ENCODE measurements at places on chromosomes 6 and 20.

GRCh38 chr6:15403094-15403755 lies 157.4 kb downstream of the JARID2 start:
- no peak for DNase-seq
- H3K36me3 ChIP-seq = no peaks in the 10 kb centered on the region
- H3K27ac ChIP-seq = no peak overlapping the region

- H3K4me3 ChIP-seq = no peak overlapping the region
- H3K27ac ChIP-seq = no peak overlapping the region
- no peaks in the 10 kb centered on the region for H3K27me3 ChIP-seq
- H3K4me1 ChIP-seq = no peaks in the 10 kb centered on the region
- no peaks in the 10 kb centered on the region for H3K36me3 ChIP-seq
- DNase-seq = no peak
These were observed 5.7 kb downstream of the CDC40 start for GRCh38 chr6:110185879-110186278.

GRCh38 chr20:3819411-3820047 lies 818 bp upstream of the AP5S1 start:
- peaks cover 27% of the 10 kb centered on the region for H3K36me3 ChIP-seq
- H3K4me3 ChIP-seq = peak overlapping the region; percentile 60
- no peaks in the 10 kb centered on the region for H3K27me3 ChIP-seq
- peaks cover 12% of the 10 kb centered on the region for H3K4me1 ChIP-seq

GRCh38 chr20:46939031-46939965 lies 44.7 kb downstream of the EYA2 start:
- H3K4me1 ChIP-seq = no peaks in the 10 kb centered on the region
- H3K27me3 ChIP-seq = no peaks in the 10 kb centered on the region
- no peaks in the 10 kb centered on the region for H3K36me3 ChIP-seq
- DNase-seq = no peak

DNA sequence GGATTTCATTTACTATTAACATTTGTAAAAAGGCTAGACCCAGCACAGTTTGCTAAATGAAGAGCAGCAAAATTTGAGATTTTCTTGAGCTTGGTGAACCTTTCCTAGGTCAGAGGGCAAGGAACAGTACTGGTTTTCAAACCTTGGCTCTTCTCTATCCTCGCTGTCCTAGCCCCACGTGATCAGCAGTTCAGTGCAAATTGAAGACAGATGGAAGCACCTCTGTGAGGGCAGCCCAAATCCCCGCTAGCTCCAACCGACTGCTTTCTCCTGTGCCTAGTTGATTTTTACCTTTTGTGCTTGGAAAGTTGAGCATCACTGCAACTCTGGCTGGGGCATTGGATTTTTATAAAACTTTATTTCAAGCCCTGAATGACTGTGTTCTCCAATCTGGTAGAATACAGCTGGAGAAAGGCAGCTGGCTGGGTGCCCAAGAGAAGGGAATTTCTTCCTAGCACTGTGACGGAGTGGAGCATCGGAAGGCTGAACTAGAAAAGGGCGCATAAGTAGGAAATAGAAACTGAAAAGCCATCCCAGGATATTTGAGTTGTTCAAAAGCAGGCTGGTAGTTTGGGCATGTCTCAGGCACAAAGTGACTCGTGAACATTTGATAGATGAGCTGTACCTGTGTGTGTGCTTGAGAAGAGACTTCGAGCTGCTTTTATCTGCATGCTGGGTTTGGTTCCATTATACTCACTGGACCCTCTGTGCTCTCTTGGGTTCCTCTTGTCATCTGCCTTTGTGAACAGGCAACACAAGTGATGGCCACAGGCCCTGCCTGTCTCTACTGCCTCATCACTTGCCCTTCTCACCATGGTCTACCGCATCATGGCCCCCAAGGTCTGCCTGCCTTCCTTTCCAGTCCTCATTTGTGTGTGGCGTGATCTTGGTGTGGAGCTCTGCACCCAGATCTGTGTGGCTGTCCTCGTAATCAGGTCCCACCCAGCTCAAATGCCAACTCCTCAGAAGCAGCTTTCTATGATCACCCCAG lies 2.3 kb downstream of the RNF114 start:
- H3K4me1 ChIP-seq = peaks cover 19% of the 10 kb centered on the region
- H3K27ac ChIP-seq = peak overlapping the region; percentile 99
- H3K27me3 ChIP-seq = no peaks in the 10 kb centered on the region

- no peak overlapping the region for H3K4me3 ChIP-seq
- H3K27me3 ChIP-seq = no peaks in the 10 kb centered on the region
- H3K27ac ChIP-seq = no peak overlapping the region
- H3K4me1 ChIP-seq = no peaks in the 10 kb centered on the region
These were observed 760.7 kb downstream of the GRIK2 start for GRCh38 chr6:102154176-102154575.

GRCh38 chr20:50582591-50583234 lies 72.5 kb downstream of the PTPN1 start:
- no peak overlapping the region for H3K4me3 ChIP-seq
- DNase-seq = peak; percentile 81
- H3K36me3 ChIP-seq = peaks cover 3% of the 10 kb centered on the region
- H3K27me3 ChIP-seq = no peaks in the 10 kb centered on the region
- H3K27ac ChIP-seq = peak overlapping the region; percentile 56

- H3K27ac ChIP-seq = no peak overlapping the region
- DNase-seq = no peak
- no peaks in the 10 kb centered on the region for H3K36me3 ChIP-seq
- H3K4me1 ChIP-seq = no peaks in the 10 kb centered on the region
- no peaks in the 10 kb centered on the region for H3K27me3 ChIP-seq
These were observed 284.4 kb upstream of the RNF24 start for GRCh38 chr20:4299773-4300172.

GRCh38 chr6:157246771-157247484 lies 76.4 kb downstream of the TMEM242 start:
- no peaks in the 10 kb centered on the region for H3K27me3 ChIP-seq
- DNase-seq = peak; percentile 28
- no peaks in the 10 kb centered on the region for H3K36me3 ChIP-seq
- no peak overlapping the region for H3K27ac ChIP-seq
- no peak overlapping the region for H3K4me3 ChIP-seq
- H3K4me1 ChIP-seq = no peaks in the 10 kb centered on the region

DNA sequence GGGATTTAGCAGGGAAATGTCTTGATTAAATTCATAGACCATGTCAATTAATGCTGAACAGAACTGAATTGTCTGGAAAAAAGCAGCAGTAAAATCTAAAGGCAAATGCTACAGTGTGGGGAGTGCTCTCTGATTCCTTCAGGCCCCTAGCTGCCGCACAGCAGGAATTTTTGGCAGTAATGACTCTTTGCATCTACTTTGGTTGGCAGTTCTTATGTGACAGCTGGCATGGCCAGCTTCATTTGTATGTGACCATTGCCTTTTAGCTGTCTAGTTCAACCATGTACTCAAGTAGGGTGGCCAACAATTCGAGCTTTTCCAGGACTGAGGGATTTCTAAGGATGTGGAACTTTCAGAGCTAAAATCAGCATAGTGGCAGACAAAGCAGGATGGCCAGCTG lies 499.1 kb upstream of the MAN1A1 start:
- H3K4me3 ChIP-seq = no peak overlapping the region
- H3K36me3 ChIP-seq = no peaks in the 10 kb centered on the region
- no peaks in the 10 kb centered on the region for H3K27me3 ChIP-seq
- H3K4me1 ChIP-seq = no peaks in the 10 kb centered on the region

GRCh38 chr6:13034316-13034715 lies 294.0 kb downstream of the TBC1D7 start:
- no peak overlapping the region for H3K27ac ChIP-seq
- H3K4me1 ChIP-seq = no peaks in the 10 kb centered on the region
- H3K27me3 ChIP-seq = no peaks in the 10 kb centered on the region
- no peaks in the 10 kb centered on the region for H3K36me3 ChIP-seq
- no peak for DNase-seq
- H3K4me3 ChIP-seq = no peak overlapping the region

DNA sequence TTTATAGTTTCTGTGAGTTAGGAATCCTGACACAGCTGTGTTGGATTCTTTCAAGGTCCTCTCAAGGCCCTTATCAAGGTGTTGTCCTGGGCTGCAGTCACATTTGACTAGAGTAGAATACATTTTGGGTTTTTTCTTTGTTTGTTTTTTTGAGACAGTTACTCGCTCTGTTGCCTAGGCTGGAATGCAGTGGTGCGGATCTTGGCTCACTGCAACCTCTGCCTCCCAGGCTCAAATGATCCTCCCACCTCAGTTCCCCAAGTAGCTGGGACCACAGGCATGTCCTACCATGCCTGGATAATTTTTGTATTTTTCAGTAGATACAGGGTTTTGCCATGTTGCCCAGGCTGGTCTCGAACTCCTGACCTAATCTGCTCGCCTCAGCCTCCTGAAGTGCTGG lies 15.7 kb downstream of the NFYA start:
- H3K27ac ChIP-seq = no peak overlapping the region
- H3K27me3 ChIP-seq = no peaks in the 10 kb centered on the region

GRCh38 chr20:59584278-59584925 lies 19.9 kb upstream of the PHACTR3 start:
- no peak overlapping the region for H3K4me3 ChIP-seq
- no peaks in the 10 kb centered on the region for H3K4me1 ChIP-seq
- H3K36me3 ChIP-seq = no peaks in the 10 kb centered on the region
- H3K27ac ChIP-seq = no peak overlapping the region

- no peak overlapping the region for H3K4me3 ChIP-seq
- DNase-seq = no peak
These were observed 667.8 kb upstream of the ID4 start for GRCh38 chr6:19169366-19169765.

DNA sequence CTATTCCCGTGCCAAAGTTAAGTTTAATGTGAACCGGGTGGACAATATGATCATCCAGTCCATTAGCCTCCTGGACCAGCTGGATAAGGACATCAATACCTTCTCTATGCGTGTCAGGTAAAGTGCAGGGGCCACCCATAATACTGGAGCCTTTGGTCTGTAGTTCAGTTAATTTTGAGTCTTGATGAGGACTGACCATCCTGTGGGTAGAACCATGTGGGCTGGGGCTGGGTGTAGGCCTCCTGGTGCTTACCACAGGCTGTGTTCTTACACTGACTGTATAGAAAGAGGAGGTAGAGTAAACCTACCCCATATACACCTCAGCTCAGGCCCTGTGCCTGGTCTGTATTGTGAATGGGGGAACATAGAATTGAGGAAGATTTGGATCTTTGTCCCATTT lies 2.4 kb downstream of the NOP56 start:
- peaks cover 26% of the 10 kb centered on the region for H3K4me1 ChIP-seq
- no peak for DNase-seq
- H3K36me3 ChIP-seq = no peaks in the 10 kb centered on the region
- H3K27ac ChIP-seq = no peak overlapping the region

- no peaks in the 10 kb centered on the region for H3K36me3 ChIP-seq
- H3K27me3 ChIP-seq = no peaks in the 10 kb centered on the region
- no peaks in the 10 kb centered on the region for H3K4me1 ChIP-seq
- H3K27ac ChIP-seq = no peak overlapping the region
- no peak for DNase-seq
These were observed 106.6 kb downstream of the TAF4 start for GRCh38 chr20:61958773-61959700.

DNA sequence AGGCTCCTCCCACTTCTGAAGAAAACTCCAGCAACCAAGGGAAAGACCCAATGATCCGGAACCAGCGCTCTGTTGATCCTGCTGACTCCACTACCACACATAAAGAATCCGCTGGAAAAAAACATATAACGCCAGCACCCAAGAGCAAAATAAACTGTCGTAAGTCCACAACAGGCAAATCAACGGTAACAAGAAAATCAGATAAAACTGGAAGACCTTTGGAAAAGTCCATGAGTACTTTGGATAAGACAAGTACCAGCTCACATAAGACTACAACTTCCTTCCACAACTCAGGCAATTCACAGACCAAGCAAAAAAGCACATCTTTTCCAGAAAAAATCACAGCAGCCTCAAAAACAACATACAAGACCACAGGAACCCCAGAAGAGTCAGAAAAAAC lies 8.0 kb downstream of the MUCL3 start:
- no peak overlapping the region for H3K27ac ChIP-seq
- H3K4me3 ChIP-seq = no peak overlapping the region
- no peaks in the 10 kb centered on the region for H3K36me3 ChIP-seq
- H3K4me1 ChIP-seq = no peaks in the 10 kb centered on the region
- no peaks in the 10 kb centered on the region for H3K27me3 ChIP-seq

GRCh38 chr20:58892141-58892931 lies 39.8 kb downstream of the GNAS start:
- peaks cover 40% of the 10 kb centered on the region for H3K4me1 ChIP-seq
- H3K27ac ChIP-seq = peak overlapping the region; percentile 99

GRCh38 chr20:31712564-31713311 lies 9.9 kb downstream of the BCL2L1 start:
- H3K27me3 ChIP-seq = no peaks in the 10 kb centered on the region
- H3K4me3 ChIP-seq = no peak overlapping the region
- no peaks in the 10 kb centered on the region for H3K36me3 ChIP-seq
- DNase-seq = peak; percentile 83
- peaks cover 12% of the 10 kb centered on the region for H3K4me1 ChIP-seq

GRCh38 chr6:8545336-8545735 lies 110.0 kb upstream of the SLC35B3 start:
- no peaks in the 10 kb centered on the region for H3K27me3 ChIP-seq
- H3K27ac ChIP-seq = no peak overlapping the region

DNA sequence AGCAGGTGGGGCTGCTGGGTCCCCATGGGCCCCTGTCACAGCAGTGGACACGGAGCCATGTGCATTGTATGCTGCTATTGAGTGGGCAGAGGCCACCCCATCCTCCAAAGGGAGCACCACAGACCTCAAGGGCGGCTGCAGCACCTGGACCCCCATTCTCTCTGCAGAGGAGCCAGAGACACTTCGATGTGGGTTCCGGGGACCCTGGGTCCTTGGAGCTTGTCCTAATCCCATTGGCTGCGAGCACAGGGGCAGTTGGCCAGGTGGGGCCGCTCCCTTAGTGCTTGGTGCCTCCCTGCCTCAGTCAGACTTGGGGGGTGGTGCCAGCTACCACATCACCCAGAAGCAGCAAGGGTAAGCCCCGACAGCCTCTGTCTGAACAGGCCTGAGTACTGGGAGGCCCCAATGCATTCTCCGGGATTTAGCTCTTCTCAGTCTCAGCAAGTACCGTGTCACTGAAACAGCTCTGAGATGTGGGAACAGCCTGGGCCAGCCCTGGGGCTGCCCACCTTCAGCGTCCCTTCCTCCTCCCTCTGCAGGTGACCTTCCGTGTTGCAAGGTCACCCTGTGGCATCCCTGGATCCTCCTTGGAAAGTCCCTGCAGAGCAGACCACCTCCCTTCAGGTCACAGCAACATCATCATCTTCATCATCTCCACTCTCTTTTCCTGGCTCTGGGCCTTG lies 73.9 kb downstream of the GINS1 start:
- no peaks in the 10 kb centered on the region for H3K27me3 ChIP-seq
- no peak for DNase-seq
- H3K36me3 ChIP-seq = no peaks in the 10 kb centered on the region
- no peak overlapping the region for H3K4me3 ChIP-seq
- no peak overlapping the region for H3K27ac ChIP-seq

DNA sequence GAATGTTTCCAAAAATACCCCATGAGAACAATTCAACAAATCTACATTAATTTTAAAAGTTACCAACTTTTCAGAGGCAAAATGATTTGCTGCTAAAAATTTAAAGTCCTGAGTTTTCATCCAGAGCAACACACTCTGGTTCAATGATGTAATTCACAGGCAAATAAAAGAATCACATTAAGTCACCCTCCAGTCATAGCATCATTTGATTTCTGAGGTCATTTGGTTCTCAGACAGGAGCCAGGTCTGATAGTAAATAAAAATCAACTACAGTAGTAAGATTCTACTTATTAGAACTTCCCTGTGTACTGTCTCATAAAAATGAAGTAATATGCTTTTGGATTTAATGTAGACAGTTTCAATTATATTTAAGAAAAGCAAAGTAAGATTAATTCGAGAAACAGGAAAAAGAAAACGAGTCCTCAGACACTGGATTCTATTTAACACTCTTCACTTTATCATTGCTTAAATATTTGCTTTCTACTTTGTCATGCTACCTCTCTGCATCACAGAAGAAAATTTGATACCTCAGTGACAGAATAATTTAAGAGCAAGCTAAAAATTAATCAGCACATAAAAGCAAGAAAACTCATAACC lies 25.8 kb downstream of the MAP7 start:
- no peaks in the 10 kb centered on the region for H3K4me1 ChIP-seq
- H3K4me3 ChIP-seq = no peak overlapping the region
- H3K27ac ChIP-seq = no peak overlapping the region
- H3K36me3 ChIP-seq = no peaks in the 10 kb centered on the region
- no peak for DNase-seq

All from Peyer's patch (tissue), 4 donors.